Adipocyte (in vitro differentiated cells): ENCODE measurements at places on chromosomes 12 and 14.

DNA sequence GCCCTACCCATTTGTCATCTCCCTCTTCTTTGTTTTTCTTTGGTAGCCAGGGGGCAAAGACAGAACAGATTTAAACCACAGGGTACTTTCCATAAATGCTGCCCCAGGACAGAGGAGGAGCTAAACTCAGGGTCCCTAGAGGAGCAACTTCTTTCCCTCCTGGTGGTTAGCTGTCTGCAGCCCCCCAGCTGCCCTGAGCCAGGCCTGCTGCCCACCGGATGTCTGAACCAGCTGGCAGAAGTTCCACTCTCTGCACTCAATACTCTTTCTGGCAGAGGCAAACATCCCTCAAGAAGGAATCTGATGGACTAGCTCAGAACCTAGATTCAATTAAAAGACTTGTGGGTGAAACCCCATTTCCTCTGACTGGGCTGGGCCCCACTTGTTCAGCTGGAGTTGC, 10.7 kb downstream of the VDR start:
- DNase-seq: no peak

- no peak for DNase-seq
Observed at GRCh38 chr12:22310275-22310674, 24.2 kb downstream of the ST8SIA1 start.

- peak; percentile 7 for DNase-seq
Observed at GRCh38 chr12:40331886-40332285, 107.1 kb downstream of the LRRK2 start.

GRCh38 chr14:77542421-77543239, 44.0 kb upstream of the ISM2 start:
- DNase-seq: peak; percentile 14

DNA sequence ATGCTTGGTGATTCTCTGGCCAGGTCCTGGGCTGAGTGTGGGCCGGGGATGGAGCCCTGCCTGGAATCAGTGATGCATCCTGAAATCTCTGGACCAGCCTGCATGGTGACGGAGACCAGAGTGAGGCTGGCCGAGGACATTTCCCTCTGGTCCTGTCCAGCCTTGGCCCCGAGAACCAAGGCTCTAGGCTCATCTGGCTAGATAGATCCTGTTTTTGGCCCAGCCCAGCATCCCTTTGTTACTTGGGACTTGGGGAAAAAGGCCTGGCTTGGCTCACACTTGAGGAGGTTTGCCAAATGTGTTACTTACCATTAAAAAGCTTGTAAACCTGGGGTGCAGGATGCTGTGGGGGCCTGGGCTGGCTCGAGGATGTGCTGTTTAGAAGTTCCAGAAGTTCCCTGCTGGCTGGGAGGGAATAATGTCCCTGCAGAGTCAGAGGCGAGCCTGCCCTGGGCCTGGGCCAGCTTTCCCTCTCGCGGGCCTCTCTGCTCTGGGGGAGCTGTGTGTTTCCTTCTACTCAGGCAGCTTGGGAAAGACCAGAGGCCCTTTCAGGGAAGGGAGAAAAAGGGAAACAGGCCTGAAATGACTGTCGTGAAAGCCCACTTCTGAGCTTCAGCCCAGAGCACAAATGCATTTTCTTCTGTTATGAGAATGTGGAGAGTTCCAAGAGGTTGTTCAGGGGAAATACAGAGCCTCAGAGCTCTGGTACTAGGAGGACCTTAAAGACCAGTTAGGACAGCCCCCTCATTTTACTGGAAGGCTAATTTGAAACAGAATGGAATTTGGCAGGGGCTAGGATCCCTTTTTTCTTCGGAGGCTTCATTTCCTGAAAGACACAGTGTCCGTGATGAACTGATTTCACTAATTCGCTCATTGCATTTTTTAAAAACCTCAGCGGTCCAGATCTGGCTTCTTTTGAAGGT, 47.2 kb upstream of the CTDSP2 start:
- peak; percentile 98 for DNase-seq
